ENCODE measurements at places on chromosomes 6 and 20. TPM values are rescaled to one million over a fixed set of nuclear protein-coding genes. Genes with fewer than 3 reads are reported as not detected.

Gene XKR7
- 0.12 TPM for polyA plus RNA-seq

Gene PRSS16
- polyA plus RNA-seq, result 1.3 TPM

Gene GPX5
- not detected for polyA plus RNA-seq

Gene SOX18
- polyA plus RNA-seq, result not detected

Gene ZNF341
- 10.9 TPM for polyA plus RNA-seq

Gene DOK5
- not detected for polyA plus RNA-seq

Gene SLC17A1
- polyA plus RNA-seq, result not detected

Gene PNLDC1
- polyA plus RNA-seq, result 1.3 TPM

Gene ACTL10
- 1.2 TPM for polyA plus RNA-seq

Gene HTR1E
- not detected for polyA plus RNA-seq

Gene SPAG4
- polyA plus RNA-seq, result 3.7 TPM

Gene KCNQ5
- polyA plus RNA-seq, result 4.1 TPM

Gene BEND6
- polyA plus RNA-seq, result not detected

Gene HLA-DPA1
- polyA plus RNA-seq, result 559 TPM

Gene COL10A1
- not detected for polyA plus RNA-seq

Gene FBXL4
- polyA plus RNA-seq, result 11.7 TPM

Gene RAET1L
- not detected for polyA plus RNA-seq

Gene CRIP3
- 64.6 TPM for polyA plus RNA-seq

Gene OR2B3
- polyA plus RNA-seq, result not detected

Gene GPLD1
- polyA plus RNA-seq, result 1.9 TPM

Gene TBX18
- not detected for polyA plus RNA-seq

Gene NKX2-2
- polyA plus RNA-seq, result not detected

Gene LINC00237
- polyA plus RNA-seq, result not detected

Gene WFDC12
- polyA plus RNA-seq, result not detected

Gene POU5F1
- polyA plus RNA-seq, result 0.26 TPM

Gene TNFRSF6B
- 6.7 TPM for polyA plus RNA-seq

Gene PPP1R16B
- 54.5 TPM for polyA plus RNA-seq

Data from B cell (primary cell).